ENCODE measurements at places on chromosomes 2 and 18.
A peak's percentile ranks its signal among the peaks of the same experiment; 100 is the strongest.

GRCh38 chr2:48600204-48600813, 17.3 kb upstream of the GTF2A1L start:
- DNase-seq: peak; percentile 47

GRCh38 chr2:96146881-96147592, 1.8 kb upstream of the DUSP2 start:
- peak; percentile 12 for DNase-seq

DNA sequence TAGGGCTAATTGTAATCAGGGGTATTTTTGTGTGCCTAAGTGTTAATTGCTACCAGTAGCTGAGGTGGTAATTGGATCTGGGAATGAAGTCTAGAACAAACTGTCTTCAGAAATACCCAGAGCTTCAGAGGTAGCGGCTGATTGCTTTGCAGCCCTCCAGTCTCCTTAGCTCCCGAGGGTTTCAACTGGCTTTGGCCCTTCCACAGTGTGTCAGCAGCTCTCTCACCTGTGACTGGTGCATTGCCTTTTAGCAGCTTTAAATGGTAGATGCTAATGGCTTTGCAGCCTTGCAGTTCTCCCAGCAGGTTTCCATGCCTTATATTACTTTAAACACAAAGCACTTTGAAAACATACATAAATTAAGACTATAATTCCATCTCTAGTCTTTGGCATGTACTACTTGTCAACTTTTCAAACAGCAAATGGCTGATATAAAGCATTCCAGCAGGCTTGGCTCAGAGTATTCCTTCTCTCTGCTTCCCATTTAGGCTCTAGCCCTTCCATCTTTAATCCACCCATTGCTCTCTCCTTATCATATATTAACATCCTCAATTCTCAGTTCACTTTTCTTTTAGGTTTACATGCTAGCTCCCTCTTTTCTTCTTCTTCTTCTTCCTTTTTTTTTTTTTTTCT, 156.4 kb upstream of the GALNT13 start:
- no peak for DNase-seq

DNA sequence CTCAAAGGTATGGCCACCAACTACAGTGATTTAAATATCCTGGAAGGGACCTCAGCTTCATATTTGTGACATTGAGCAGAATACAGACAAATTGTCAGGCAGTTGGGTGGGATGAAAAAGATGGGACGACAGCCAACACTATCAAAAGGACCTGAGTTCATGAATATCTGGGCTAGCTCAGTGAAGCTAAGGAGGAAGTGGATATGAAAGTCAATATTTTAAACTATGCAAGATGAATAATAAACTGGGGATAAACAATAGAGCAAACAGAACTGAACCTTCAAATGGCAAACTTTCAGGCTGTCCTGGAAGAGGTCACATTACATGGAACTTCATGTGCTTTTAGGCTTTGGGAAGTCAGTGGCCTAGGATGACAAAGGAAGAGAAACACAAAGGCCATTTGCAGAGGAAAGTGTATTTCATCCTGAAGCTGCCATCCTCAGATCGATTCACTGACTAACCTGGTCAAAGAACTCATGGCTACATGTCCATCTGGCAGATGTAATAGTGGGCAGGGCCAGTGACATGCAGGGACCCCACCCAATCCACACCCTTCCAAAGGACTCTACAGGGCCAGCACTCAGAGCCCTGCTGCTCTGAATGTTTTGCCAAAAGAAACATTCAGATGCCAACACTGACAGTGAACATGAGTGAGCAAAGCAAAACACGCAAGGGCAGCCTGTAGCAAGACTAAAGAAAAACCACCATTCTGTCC, 175.7 kb downstream of the ETAA1 start:
- no peak for DNase-seq

DNA sequence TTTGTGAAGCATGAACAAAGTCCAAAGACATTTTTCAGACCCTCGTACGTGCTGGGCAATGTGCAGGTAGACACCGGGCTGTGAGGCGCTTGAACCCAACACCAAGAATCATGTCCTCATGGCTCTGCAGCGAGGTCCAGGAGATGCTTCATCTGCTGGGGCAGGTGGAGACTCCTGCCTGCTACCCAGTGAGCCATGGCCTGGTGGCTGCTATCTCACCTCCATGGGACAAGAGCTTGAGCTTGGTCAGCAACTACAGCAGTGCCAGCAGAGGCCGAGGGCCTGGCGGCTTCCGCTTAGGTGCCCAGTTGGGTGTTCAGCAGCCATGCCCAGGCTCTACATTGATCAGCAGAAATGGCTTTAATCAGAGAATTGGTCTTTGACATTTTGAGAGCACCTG, 281.0 kb upstream of the HS6ST1 start:
- DNase-seq: no peak

DNA sequence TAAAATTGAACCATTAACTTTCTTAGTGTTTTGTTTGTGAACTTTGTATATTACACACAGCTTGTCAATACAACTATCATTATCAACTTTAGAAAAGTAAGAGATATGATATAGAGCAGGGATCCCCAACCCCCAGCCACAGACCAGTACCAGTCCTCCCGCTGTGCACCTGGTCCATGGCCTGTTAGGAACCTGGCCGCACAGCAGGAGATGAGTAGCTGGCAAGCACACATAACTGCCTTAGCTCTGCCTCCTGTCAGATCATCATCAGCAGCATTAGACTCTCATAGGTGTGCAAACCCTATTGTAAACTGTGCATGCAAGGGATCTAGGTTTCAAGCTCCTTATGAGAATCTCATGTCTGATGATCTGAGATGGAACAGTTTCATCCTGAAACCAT, 491.0 kb upstream of the NXPH2 start:
- DNase-seq: no peak

DNA sequence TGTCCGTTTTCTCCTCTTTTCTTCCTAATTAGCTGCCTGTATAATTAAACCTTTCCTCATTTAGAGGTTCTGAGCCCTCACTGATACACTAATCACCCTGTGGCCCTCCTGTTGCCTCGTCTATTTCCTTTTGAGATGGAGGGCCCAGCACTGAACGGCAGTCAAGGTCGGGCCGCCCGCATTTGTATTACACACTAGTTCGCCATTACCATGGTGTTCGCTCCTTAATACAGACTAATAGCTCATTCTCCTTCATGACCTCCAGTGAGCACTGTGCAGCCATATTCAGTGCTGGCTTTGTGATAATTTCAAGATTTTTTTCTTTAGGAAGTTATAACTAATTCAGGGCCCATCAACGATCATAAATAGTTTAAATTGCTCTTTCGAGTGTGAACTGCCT, 64.1 kb downstream of the SLC4A3 start:
- DNase-seq: no peak

- no peak for DNase-seq
These were observed 1071.2 kb upstream of the GYPC start for GRCh38 chr2:125584732-125585131.

- no peak for DNase-seq
These were observed 16.9 kb downstream of the ZBTB7C start for GRCh38 chr18:48392268-48392667.

- DNase-seq: peak; percentile 2
These were observed 145.4 kb upstream of the PIK3C3 start for GRCh38 chr18:41809652-41810051.

Measured in mesenchymal stem cell (in vitro differentiated cells and primary cell).